ENCODE measurements at places on chromosomes 1 and 21. TPM values are rescaled to one million over a fixed set of nuclear protein-coding genes. Genes with fewer than 3 reads are reported as not detected.

GRCh38 chr1:47852006-47852718, 145.0 kb downstream of the TRABD2B start:
- no peak for DNase-seq

GRCh38 chr1:207004931-207005830, 27.4 kb downstream of the C1orf116 start:
- DNase-seq: peak; percentile 77

GRCh38 chr1:7988576-7988975, 27.1 kb downstream of the PARK7 start:
- no peak for DNase-seq

GRCh38 chr1:1892079-1892762, 1.3 kb upstream of the GNB1 start:
- DNase-seq: no peak

- no peak for DNase-seq
Observed at GRCh38 chr1:101506541-101507164, 269.8 kb downstream of the S1PR1 start.

DNA sequence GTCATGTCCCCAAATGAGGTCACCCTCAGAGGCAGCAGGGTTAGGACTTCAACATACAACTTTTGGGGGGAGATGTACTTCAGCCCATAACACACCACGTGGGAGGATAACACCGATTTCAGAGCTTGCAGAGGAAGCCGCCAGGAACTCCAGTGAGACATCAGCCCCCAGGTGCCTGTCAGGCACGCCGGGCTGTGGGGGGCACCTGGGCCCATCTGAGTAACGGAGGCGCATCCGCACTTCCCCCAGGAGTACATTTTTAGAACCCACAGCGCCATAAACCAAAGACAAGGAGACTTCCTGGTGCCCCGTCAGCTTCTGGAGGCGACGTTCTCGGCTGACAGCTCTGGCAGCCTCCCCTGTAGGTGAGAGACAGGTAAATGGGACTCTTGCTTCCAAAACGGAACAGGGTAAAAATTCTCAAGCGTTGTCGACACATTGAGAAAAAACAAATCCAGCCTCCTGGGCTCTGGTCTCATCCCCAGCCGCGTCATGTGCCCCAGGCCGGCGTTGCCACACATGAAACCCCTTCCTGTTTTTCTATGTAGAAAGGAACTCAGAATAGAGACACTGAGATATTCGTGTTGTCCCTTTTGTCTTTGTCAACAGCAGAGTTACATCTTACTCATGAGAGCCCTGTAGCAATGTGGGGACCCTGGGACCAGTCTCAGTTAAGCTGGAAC, 93.3 kb downstream of the PDE9A start:
- no peak for DNase-seq

DNA sequence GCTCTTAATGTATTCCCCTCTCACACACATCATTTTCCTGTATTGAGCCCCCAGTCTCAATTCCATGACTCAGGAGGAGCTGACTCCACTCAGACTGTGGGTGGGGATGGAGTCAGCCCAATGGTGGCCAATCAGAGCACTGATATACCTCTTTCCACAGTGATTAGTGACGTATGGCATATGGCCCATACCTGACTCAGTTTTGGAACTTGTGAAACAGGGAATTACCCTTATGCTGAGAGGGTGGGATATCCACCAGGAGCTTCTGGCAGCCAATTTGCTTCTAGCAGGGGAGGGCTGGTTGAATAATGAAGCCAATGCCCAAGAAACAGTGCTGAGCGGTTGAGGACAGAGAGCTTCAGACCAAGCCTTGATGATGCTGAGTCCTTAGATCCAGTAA, 86.4 kb upstream of the SPATA6 start:
- DNase-seq: no peak

DNA sequence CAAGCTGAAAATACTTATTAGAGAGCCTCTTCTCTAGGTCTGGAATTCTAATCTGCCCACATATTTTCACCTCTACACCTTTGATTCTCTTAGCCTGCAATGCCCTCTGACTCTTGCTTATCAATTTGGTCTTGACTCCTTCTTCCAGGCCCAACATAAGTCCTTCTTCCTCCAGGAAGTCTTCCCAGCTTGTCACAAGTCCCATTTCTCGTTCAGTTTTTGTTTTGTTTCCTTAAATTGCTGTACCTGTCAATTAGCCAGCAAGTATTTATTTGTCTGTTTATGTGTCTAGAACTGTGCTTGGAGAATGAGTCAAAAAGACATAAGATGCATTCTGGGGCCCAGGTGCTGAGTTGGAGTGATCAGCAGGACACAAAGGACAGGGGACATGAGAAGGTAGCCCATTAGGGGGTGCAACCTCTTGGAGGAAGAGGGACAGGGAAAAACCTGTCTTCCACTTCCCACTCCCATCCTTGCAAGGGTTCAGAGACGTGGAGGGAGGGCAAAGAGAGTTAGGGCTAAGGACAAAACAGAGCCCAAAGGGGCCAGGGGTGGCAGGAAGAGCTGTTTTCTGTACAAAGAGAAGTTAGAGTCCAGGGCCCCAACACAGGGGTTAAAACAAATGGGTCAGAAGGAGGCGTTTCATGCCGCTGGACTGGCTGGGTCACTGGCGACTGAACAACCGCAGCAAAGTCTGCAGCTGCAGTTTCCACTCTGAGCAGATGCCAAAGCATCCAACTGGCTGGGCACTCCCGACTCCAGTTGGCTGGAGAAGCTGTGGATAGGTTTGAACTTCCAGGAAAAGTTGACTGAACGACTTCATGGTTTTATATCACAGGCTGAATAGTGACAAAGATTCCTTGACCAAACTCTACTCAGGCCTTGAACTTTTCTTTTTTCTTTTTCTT, 10.7 kb upstream of the CNR2 start:
- DNase-seq: no peak

DNA sequence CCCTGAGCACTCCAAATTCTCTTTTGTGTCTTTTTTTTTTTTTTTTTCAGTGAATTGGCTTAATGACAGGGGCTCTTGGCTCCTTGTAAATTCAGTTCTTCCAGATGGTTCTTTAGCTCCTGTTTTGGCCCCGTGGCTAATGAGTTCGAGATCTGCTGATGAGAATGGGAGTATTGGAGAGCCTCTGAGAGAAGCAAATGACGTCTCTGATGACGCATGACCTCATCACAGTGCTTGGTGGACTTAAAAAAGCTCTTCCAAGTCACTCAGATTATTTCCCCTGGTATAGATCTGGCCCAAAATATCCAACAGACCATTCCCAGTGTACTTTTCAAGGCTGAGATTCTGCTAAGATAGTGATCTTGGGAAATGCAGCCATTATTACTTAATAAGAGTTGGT, 159.5 kb downstream of the MIS18A start:
- no peak for DNase-seq

- no peak for DNase-seq
Observed at GRCh38 chr1:99674115-99675064, 28.5 kb downstream of the PALMD start.

DNA sequence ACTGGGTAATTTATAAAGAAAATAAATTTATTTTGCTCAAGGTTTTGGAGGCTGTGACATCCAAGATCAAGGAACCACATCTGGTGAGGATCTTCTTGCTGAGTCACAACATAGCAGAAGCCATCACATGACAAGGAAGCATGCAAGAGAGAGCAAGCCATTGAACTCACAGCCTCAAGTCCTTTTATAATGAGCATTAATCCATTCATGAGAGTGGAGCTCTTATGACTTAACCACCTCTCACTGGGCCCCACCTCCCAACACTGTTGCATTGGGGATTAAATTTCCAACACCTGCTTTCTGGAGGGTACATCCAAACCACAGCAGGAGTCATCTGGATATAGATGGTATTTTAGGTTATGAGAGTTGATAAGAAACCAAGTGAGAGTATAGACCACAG, 20.6 kb upstream of the EGLN1 start:
- no peak for DNase-seq

DNA sequence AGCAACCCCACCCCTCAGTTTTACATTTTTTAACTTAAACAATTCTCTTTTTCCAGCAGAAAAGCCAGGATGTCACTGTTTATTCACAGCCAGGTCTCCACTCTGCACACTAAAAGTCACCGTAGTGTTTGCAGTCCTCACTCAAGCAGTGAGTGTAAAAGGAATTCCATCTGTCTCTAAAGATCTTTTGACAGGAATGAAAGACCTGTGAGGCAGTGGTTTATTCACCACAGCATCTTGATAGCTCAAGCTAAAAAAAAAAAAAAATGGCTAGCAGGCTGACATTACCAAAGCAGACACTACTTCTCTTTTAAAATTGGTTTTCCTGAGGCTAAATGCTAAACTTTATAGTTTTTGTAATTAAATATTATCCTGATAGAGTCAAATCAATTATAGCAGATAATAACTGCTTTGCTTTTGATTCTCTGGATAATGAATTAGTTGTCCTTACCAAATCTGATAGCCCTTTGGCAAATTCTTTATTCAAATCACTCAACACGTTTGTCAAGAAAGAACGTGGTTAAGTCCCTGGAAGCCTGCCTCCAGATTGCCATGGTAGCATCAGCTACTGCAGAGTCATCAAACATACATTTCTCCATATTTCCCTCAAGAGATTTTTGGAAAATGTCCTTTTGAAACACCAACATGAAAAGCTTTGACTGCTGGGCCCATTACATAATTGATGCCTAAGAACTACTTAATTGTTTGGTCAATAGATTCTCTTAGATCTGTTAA, 22.2 kb upstream of the SLC5A9 start:
- no peak for DNase-seq

- DNase-seq: peak; percentile 57
Observed at GRCh38 chr1:214727274-214727673, 124.3 kb downstream of the CENPF start.

The C1orf141 gene
- total RNA-seq: not detected

The GJC2 gene
- 1.6 TPM for total RNA-seq

The OR2T35 gene
- not detected for total RNA-seq

Measured in H9 (cell line).